Psoas muscle (tissue), 8 donors: ENCODE measurements at places on chromosomes 4 and X.

DNA sequence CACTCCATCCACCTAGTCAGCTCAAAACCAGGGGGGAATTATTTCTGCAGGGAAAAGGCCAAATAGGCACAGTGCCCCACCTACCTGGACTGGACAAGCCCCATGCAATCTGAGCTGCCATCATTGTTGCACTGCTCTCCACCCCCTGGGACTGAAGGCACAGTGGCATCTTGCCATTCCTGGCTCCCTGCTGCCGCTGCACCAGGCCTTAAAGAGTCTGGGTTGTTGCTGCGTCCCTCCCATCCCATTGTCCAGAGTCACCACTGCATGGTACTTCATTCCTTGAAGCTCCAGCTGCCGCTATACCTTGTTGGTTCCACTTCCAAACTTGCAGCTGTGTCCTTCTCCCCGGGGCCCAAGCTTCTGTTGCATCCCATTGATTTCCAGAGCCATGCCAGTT is 629.7 kb downstream of the STIM2 start:
- no peak for DNase-seq

- DNase-seq = no peak
Measured at GRCh38 chr4:112517911-112518310, 1.9 kb upstream of the NEUROG2 start.

- peak; percentile 15 for DNase-seq
Measured at GRCh38 chr4:124631760-124632159, 80.8 kb downstream of the ANKRD50 start.

DNA sequence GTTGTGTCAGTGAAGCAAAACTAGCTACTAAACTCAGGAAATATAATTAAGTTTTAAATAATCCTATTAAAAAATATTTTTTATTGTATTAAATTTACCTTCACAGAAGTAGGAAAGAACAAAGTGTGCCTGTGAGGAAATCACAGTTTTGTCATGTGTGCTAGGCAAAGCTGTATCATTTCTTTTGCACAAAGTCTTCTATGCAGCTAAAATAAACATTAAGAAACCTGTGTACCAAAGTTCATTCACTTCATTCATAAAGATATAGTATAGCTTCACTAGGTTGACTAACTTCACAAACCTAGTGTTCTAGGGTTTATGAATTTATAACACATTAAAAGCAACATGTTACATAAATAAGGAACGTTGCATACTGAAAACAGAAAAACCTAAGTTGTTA is 131.0 kb downstream of the PDS5A start:
- no peak for DNase-seq

GRCh38 chrX:11056322-11057176 is 54.6 kb upstream of the HCCS start:
- no peak for DNase-seq

GRCh38 chr4:56301181-56301996 is 85.9 kb downstream of the AASDH start:
- no peak for DNase-seq

DNA sequence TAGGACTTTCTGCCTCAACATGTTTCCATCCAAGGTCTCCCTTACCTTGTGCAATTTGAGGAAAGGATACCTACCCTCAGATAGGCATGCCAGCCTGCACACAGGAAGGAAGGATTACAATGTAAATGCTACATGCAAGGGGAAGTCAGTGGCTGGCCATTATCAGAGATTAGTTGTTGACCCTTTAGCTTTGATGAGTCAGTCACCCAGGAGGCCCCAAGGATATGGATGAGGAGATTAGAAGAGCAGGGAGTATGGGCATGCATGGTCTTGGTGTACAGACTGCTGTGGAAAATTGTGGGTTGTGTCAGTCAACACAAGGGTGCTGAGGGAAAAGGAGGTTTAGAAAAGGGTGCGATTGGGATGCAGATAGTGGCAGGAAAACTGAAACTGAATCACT is 92.0 kb downstream of the GUCY2F start:
- DNase-seq = no peak

DNA sequence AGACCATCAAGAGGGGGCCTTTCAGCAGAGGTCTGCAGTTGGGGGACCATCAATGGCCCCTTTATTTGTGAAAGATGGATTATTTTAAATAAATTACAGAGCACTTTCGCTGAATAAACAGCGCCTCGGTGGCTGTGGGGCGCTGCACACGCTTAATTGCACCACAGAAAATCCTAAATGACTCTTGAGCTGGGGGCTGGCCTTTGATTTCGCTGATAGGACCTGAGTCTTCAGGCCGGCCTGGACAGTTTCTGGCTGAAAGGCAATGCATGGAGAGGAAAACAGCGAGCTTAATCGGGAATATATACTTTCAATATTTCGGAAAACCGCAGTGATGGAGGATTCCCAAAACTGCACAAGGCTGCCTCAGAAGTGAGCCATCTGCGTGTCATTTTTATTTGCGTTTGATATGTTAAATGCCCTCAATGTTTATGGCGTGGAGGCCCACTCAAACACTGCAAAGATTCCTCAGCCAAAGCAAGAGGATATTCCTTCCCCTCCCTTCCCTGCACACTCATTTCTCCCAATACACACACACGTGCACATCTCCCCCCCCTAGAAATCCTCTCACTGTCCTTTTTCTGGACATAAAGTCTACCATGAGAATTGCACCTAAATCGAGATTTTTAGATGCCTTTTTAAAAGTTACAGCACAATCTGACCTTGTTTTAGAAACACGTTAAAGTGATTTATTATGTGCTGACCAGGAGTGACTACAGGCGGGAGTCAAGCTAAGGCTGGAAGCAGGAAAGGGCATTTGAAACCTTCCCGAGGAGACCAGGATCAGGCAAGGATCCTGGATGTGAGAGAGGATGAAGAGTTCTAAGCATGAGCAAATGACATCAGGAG is 340.7 kb downstream of the RAB28 start:
- no peak for DNase-seq

DNA sequence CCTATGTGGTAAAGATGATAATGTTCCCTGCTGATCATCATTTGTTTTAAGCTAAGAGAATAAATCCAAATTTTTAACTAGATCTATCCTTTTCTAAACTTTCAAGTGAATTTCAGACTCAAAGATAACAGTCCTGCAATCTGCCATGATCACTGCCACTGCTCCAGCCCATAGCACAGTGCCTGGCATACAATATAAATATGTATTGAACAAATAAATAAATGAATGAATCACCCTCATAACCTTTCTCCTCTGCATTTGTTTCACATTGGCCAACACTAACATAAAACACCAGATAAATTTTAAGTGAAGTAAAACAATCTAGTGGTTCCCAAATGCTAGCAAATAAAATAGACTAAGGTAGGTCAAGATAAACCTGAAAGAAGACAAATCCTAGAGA is 439.0 kb downstream of the GPM6A start:
- DNase-seq = no peak

DNA sequence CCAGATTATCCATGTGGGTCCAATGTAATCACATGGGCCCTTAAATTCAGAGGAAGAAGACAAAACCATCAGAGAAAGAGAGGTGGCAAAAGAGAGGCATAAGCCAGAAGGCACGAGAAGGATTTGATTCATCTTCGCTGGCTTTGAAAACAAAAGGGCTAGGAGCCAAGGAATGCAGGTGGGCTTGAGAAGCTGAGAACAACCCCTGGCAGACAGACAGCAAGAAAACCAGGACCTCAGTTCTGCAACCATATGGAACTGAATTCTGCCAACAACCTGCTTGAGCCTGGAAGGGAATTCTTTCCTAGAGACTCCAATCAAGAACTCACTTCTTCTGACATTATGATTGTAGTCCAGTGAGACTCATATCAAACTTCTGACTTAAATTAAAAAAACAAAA is 1531.8 kb downstream of the PCDH7 start:
- no peak for DNase-seq

DNA sequence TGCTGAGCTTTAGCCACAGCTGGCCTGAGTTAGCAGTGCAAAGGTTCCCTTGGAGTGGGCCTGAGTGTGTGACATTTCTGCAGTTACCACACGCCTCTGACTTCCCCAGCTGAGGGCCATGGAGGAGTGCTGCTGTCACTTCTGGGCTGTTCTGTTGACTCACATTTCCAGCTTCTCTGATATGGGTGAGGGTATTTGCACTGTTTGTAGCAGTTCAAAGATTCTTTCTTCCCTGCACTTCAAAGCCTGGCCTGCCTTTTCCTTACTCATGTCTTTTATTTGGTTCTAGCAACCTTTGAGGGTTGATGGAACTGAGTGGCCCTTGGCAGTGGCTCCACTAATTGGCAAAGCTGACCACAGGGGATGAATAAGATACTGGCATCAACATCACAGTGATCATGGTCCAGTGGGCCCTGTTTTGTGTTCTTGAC is 26.4 kb upstream of the SCML1 start:
- DNase-seq = no peak

DNA sequence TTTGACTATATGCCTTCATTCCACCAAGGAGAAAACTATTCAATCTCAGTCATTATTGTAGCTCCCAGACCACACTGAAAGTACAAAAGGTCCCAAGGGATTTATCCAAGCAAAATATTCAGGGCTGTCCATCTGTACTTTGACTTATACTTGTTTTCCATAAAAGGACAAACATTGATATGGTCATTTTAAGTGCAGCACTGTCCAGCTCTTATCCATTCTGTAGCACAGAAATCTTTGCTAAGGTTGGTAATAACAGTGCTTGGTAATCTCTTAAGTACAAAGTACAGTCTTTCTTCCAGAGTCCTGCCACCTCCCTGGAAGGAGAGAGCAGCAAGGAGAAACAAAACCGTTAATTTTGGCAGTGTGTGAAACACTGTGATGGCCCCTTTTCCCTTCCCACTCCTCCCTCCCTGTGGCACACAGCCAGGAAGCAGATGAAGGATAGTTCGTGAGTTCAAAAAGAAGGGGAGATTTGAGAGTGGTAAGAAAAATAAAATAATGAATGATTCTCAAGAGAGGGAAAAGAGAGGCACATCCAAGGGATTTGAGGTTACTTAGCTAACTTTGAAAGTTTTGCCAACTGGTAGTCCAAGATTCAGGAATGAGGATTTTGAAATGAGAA is 6.8 kb upstream of the CXCL2 start:
- DNase-seq = peak; percentile 19

- no peak for DNase-seq
Measured at GRCh38 chr4:80008971-80009370, 64.1 kb downstream of the ANTXR2 start.

DNA sequence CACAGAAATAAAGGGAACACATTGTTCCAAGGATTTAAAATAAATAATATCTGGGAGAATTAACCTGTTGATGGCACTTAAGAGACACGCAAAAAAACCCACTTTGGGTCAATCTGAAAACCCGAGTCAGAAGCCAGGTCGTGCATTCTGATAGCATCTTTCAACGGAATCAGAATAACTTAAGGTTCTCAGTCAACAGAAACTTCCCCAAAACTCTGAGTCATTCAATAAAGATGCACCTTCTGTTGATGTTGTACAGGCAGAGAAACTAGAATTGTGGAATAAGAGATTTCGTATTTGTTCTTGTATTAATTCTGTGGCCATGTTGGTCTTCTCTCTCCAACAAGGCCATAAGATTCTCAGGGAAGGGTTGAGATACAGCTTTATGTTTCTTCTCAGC is 78.2 kb downstream of the MAOB start:
- DNase-seq = no peak

GRCh38 chr4:140049849-140050637 is 103.9 kb downstream of the MAML3 start:
- DNase-seq = no peak

GRCh38 chr4:184823014-184823413 is 2.8 kb downstream of the ACSL1 start:
- DNase-seq = no peak

DNA sequence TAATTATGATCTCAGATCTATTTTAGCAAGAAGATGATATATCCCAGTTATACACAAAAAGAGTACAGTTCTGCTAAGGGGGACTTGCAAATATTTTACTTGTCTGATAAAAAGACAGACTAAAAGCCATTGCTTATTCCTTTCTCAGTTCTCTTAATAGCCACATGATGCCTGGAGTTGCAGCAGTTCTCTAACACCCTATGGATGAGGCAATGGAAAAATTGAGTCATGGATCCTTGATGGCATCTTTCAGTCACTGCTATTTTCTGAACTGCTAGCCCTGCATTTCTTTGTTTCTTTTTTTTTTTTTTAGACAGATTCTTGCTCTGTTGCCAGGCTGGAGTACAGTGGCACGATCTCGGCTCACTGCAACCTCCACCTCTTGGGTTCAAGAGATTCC is 1956.7 kb downstream of the C4orf33 start:
- no peak for DNase-seq

GRCh38 chrX:24561121-24561520 is 86.0 kb downstream of the PCYT1B start:
- DNase-seq = no peak

DNA sequence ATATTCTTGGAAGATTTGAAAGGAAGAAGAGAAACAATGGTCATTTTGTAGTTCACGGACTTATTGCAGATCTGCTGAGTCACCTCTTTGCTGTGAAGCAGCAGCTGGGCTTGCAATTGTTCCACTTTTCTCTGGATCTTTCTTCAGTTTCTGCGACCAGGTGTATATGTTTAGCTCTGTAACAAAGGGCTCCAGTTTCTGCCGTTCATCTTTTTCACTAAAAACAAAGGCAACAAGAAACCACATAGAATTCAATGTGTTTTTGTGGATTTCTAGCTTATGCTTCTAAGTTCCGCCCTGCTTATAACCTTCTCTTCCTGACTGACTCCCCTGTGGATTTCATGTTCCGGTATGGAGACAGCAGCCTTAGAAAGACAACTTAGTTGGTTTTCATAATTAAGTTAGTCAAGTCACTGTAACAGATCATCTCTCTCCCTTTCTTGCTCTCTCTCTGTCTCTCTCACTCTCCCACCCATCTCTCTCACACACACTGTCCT is 121.6 kb upstream of the EPHA5 start:
- DNase-seq = no peak

DNA sequence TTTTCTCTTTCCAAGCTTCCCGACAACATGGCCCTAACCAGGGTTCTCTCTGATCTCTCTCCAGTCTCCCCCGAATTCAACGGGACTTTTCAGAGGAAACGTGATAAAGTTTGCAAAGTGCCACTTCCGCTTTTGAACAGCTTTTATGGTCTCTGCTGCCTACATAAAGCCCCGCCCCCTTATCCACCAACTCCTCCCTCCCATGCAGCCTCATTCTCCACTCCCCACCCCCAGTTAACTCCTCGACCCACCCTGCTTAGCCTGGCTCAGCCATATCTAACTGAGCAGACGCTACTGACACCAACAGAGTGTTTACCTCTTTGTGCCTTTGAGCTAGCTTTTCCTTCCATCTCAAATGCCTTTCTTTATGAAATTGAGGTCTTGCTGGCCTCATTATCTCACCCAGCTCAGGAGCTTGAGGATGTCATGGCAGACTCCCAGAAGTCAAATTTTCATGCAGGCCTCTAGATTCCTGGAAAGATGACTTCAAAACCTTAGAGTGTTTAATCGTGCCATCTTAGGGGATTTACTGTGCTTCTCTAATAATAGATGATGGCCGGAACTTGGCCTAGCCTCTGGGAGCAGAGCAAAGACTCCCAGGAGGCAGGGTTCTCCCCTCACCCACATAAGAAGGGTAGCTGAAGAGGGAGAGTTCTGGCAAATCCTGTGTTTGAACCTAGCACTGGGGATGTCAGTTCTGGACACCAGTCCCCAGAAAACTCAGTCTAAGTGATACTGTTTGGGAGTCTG is 606.0 kb downstream of the BCOR start:
- DNase-seq = no peak
